ENCODE measurements at places on chromosomes 2 and 18.

DNA sequence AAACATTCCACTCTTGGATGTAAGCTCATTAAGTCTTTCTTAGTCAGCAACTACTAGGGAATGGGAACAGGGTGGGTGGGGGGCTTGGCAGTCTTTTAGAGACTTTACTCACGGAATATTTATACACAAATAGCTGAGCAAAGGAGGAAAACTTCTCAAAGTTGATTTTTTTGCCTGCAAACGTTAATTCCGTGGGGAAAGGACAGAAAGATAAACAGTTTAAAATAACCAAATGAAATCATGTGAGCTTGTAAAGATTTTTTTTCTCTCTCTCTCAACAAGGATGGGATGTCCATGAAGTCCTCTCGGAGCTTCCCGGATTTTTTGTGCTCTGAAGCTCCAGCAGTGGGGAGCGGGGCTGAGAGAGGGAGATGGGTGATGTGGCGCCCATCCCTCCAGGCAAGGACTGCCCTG, 32.2 kb upstream of the MAT2A start:
- no peak for DNase-seq

- DNase-seq, result no peak
These were observed 60.3 kb upstream of the RPL31 start for GRCh38 chr2:100941646-100942240.

DNA sequence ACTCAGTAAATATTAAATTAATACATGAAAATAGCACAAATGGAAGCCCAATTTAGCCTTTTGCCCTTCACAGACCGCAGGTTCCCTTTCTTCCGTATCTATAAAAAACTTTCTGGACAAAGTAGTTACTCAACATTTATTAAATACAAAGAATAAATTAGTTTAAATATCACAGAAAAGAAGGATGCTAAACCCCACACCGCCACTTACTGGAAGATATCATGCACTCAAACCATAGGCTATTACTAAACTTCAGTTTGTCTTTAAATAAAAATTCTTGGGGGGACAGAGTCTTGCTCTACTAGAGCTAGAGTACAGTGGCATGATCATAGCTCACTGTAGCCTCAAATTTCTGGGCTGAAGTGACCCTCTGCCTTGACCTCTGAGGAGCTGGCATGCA, 120.7 kb upstream of the FHL2 start:
- no peak for DNase-seq

GRCh38 chr2:240298117-240298790, 137.2 kb upstream of the GPC1 start:
- DNase-seq, result no peak

DNA sequence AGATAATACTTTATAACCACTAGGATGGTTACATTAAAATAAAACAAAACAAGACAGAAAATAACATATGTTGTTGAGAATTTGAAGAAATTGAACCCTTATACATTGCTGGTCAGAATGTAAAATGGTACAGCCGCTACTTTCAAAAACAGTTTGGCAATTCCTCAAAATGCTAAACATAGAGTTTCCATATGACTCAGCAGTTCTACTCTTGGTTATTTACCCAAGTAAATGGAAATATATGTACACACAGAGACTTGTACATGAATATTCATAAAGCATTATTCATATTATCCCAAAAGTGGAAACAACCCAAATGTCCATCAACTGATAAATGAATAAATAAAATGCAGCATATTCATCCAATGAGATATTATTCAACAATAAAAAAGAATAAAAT, 92.5 kb upstream of the LRATD1 start:
- no peak for DNase-seq

- DNase-seq, result no peak
These were observed 13.6 kb downstream of the AQP12A start for GRCh38 chr2:240705204-240705791.

GRCh38 chr2:5352286-5352685, 339.9 kb upstream of the SOX11 start:
- DNase-seq, result no peak

GRCh38 chr2:107809835-107810234, 16.9 kb upstream of the RGPD4 start:
- no peak for DNase-seq

DNA sequence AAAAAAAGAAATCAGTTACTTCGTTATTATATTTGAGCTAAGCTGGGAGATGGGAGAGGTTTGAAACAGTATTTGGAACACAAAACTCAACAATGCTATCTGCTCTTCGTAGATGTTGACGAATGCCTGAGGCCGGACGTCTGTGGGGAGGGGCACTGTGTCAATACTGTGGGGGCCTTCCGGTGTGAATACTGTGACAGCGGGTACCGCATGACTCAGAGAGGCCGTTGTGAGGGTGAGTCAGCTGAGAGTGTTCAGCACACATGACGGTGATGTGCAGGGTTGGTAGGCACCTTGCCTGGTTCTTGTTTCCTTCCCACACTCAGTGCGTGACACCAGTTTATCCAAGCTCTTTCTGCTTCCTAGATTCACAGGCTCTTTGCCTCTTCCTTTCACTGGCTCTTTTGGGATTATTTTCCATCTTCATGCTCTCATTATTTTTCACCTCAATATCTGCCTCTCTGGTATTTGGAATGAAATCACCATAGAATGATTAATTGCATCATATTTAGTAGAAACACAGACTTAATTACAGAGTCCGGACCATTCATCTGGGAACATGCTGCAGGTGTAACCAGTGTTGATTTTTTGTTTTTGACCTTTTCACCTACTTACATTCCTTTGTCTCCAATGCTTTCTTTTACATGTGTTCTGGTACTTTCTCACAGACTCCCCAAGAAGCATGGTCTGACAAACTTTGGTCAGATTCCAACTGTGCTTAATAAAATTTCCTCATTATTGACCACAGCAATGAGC, 200.6 kb upstream of the RASGRP3 start:
- DNase-seq, result no peak

DNA sequence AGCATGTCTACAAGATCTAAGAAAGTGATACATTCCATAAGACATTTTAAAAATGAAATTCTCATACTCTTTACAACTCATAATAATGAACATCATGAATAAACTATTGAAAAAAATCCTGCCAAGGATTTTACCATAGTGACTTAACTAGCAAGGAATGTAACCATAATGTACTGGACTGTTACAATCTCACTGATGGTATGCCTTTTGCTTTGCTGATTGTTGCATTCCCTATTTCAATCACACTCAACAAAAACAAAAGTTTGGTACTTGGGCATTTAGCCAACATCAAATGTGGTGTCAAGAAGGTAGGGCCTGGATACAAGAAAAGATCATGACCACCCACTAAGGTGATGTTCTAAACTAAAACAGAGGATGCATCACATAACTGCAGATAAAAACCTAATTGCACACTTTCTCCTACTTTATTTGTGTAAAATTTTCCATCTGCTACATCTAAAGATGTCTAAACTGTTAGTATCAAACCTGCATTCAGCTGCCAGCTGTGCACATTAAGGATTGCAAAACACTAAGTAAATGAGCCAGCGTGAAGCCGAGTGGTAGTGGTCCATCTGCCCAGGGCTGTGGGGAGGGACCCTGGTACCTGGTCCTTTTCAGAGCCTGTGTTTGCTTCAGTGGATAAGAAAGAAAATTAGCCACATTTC, 564.4 kb downstream of the ZEB2 start:
- DNase-seq, result no peak

DNA sequence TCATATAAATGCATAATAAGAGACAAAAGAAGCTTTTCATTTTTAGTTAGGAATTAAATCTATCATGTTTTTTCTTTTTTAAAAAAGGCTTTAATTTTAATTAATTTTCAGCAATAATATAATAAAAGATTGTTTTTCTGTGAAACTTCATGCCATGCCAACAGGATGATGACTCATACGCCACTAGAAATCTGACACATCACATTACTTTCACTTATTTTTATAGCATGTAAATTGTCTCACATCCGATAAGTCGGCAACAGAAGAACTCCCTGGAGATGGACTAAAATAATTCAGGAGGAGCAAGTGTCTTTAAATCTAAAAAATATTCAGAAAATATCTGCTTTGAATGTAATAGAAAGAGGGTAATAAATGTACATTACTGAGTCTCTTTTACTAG, 1024.2 kb upstream of the ACVR2A start:
- DNase-seq, result no peak

DNA sequence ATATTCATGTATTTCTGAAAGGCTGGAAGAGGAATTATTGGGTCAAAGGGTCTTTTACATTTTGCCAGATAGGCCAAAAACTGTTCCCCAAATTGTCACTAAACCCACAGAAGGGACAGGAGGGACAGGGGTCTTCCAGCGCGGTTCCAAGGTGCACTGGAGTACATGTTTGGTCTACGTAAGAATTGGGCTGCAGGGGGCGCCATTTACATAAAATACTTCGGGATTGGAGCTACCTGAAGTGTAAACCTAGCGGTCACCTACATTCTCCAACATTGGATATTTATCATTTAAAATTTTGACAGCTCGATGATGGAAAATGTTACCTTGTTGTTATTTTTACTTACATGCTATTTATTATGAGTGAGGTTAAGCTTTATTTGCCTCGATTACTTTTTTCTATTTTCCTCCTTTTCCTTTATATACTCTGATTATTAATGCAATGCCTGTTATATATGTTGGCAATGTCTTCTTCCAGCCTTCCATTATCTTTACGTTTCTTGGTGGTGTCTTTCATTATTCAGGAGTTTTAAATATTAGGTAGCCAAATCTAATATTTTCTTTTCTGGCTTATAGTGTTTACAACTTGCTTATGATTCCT, 43.0 kb upstream of the RAB6C start:
- no peak for DNase-seq

- no peak for DNase-seq
These were observed 18.9 kb downstream of the CREG2 start for GRCh38 chr2:101368376-101368775.

- no peak for DNase-seq
These were observed 14.3 kb downstream of the NPC1 start for GRCh38 chr18:23572012-23572411.

DNA sequence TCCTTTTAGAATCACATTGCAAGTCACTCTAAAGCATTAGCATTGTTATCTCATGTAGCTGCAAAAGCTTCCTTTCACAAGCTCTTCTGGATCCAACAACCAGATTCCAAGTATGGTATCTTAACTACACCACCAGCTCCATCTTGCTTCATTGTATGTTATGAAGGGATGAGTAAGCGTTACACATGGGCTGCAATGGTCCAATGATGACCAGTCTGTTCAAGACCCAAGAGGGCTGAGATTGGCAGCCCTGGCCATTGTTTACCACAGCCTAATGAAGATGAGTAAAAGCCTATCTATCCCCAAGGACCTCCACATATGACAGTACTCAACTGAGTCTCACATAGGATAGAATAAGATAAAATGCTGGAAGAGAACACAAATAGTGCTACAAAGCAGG, 6.3 kb downstream of the CFLAR start:
- DNase-seq, result no peak

GRCh38 chr18:22185771-22186386, 16.5 kb downstream of the GATA6 start:
- DNase-seq, result no peak

- DNase-seq, result no peak
These were observed 103.6 kb upstream of the SMAD2 start for GRCh38 chr18:48033790-48034650.

- DNase-seq, result peak; percentile 25
These were observed 31.4 kb upstream of the YPEL5 start for GRCh38 chr2:30115141-30115980.

- DNase-seq, result no peak
These were observed 201.2 kb downstream of the CDCA7 start for GRCh38 chr2:173555833-173556232.

DNA sequence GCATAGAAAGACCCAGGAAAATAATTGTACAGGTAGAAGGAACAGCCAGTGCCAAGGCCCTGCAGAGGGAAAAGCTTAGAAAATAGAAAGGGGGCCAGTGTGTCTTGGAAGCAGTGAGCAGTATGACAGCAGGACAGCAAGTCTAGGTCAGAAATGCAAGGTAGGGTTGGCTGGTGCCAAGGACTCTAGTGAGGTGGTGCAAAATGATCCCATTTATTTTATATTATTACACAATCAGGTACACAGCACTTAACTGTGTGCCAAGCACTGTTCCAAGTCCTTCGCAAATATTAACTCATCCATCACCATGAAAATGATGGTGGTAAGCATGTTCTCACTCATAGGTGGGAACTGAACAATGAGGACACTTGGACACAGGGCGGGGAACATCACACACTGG, 100.0 kb downstream of the AQP4 start:
- DNase-seq, result no peak

DNA sequence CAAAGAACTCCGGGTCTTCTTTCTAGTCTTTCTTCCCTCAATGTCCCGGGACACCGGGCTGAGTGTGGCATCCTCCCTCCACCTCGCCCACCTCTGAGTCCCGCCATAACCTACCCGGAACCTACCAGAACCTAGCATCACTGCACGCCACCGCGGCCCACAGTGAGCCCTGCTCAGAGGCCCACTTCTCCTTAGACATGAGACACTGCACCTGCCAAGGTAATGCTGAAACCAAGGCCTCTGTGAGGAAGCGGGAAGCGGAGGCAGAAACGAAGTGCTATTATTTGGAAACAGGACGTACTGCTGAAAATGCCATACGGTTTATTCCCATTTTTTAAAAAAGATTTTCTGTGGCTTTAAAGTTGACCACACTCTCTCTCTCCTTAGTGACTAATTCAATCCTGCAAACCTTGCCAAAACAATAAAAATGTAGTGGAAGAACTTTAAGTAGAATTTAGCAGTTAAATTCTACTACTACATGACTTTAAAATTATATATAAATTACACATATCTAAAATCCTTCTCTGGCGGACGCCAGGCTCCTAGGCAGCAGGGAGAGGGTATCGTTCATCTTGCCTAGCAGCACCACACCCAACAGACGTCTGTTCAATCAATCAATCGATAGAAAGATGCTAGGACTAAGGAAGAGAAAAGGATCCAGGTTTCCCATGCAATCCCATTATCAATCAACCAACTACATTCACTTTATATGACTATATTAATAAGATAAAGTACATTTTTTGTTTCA, 82.0 kb downstream of the ZNF516 start:
- DNase-seq, result no peak
